Upper lobe of right lung (tissue), 1 donor: ENCODE measurements at places on chromosomes 16 and 17. TPM values are rescaled to one million over a fixed set of nuclear protein-coding genes. Genes with fewer than 3 reads are reported as not detected.

CDRT15L2 gene
- total RNA-seq, result not detected

STX1B gene
- total RNA-seq, result 0.58 TPM

SLC13A2 gene
- total RNA-seq, result 0.87 TPM

DNA sequence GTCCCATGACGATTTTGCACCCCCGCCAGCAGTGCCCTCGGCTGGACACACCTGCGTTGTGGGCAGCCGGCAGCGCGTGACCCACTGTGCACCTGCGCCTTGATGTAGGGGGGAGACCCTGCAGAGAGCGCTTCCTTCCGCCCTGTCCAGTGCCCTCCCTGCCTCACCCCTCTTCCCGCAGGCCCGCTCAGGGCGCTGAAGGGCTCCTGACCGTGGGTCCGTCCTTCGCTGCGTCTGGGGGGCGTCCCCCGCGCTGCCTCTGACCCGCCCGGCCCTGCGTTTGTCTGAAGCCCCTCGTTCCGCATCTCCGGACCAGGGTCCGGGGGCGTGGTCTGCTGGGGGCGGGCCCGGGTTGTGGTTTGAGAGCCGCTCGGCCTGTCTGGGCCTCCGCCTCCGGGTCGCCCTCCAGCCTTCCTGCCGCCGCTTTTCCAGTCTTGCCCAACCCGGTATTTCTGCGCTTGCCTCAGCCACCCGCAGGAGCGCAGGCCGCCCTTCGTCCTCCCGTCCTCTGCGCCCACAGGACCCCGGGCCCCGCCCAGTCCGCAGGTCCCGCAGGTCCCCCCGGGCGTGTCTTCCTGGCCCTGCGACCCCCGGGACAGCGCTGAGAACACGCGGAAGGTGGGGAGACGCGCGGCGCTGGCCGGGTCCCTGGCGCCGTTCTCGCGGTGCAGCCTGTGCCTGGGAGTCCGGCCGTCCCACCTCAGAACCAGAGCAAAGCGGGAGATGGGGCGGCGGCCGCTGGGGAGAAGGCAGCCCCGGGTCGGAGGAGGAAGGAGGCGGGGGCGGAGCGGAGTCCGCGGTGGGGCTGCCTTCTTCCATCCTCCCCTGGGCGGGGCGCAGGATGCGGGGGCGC, 4.0 kb upstream of the IL17C start:
- H3K36me3 ChIP-seq, result peaks cover 31% of the 10 kb centered on the region
- peaks cover 17% of the 10 kb centered on the region for H3K27me3 ChIP-seq
- peaks cover 15% of the 10 kb centered on the region for H3K4me1 ChIP-seq
- peak; percentile 89 for DNase-seq
- peak overlapping the region; percentile 70 for H3K27ac ChIP-seq
- peak overlapping the region; percentile 55 for H3K4me3 ChIP-seq

DNA sequence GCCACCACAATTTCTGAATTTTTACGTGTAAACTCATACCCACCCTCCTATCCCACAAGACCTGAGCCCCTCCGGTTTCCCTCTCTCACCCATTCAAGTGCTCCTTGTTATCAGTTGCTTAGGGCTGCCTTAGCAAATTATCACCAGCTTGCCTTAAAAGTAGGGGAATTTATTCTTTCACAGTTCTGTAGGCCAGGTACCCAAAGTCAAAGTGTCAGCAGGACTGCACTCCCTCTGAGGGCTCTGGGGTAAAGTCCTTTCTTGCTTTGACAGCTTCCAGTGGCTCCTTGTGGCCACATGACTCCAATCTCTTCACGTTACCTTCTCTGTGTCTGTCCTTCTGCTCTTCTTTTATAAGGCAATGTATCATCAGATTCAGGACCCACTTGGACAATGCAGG, 7.9 kb upstream of the TMEM220 start:
- H3K27me3 ChIP-seq, result no peaks in the 10 kb centered on the region
- no peak overlapping the region for H3K27ac ChIP-seq
- no peaks in the 10 kb centered on the region for H3K36me3 ChIP-seq
- no peak for DNase-seq
- no peak overlapping the region for H3K4me3 ChIP-seq

DNA sequence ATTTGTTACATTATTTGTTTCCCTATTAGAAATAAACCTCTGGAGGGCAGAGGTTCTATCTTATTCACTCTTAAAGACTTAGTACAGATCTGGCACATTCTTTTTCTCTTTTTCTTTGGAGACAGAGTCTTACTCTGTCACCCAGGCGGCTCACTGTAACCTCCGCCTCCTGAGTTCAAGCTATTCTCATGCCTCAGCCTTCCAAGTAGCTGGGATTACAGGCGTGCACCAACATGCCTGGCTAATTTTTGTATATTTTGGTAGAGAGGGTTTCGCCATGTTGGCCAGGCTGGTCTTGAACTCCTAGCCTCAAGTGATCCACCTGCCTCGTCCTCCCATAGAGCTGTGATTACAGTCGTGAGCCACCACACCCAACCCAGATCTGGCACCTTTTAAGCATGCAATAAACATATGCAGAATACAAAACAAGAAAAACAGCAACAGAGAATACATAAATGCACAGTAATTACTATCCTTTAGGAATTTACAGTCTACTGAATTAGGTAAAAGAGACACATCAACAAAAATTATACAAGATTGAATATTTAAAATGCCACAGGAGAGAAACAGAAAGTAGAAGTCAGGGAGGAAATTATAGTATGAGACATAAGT, 52.1 kb downstream of the GPATCH8 start:
- DNase-seq, result no peak
- H3K4me3 ChIP-seq, result no peak overlapping the region
- no peaks in the 10 kb centered on the region for H3K4me1 ChIP-seq
- H3K27ac ChIP-seq, result no peak overlapping the region

DNA sequence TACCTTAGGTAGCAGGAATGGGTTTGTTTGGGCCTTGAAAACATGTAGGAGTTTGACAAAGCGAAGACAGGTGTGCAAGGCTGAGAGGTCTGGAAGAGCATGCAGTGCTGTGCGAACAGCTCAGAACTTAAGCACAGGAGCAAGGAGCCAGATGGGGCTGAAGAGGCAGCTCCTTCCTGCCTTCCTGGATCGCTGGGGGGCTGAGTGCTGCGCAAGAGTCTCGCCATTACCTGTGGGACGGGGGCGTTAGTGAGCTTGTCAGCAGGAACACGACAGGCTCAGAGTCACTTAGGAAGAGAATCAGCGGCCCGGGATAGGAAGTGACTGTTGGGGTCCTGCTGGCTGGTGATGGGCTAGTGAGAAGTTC, 464 bp upstream of the MRM1 start:
- H3K27ac ChIP-seq, result peak overlapping the region; percentile 89
- peaks cover 13% of the 10 kb centered on the region for H3K4me1 ChIP-seq
- no peaks in the 10 kb centered on the region for H3K27me3 ChIP-seq
- H3K36me3 ChIP-seq, result no peaks in the 10 kb centered on the region
- no peak for DNase-seq
- H3K4me3 ChIP-seq, result peak overlapping the region; percentile 85

GRCh38 chr17:75249564-75249963, 11.8 kb downstream of the GGA3 start:
- H3K4me1 ChIP-seq, result peaks cover 13% of the 10 kb centered on the region
- H3K27me3 ChIP-seq, result no peaks in the 10 kb centered on the region
- no peak overlapping the region for H3K4me3 ChIP-seq
- peaks cover 21% of the 10 kb centered on the region for H3K36me3 ChIP-seq

- no peaks in the 10 kb centered on the region for H3K27me3 ChIP-seq
- no peaks in the 10 kb centered on the region for H3K36me3 ChIP-seq
- H3K4me1 ChIP-seq, result peaks cover 3% of the 10 kb centered on the region
- DNase-seq, result no peak
- no peak overlapping the region for H3K27ac ChIP-seq
Observed at GRCh38 chr16:23869052-23869451, 33.3 kb downstream of the PRKCB start.

- no peaks in the 10 kb centered on the region for H3K4me1 ChIP-seq
- no peak overlapping the region for H3K4me3 ChIP-seq
- no peak overlapping the region for H3K27ac ChIP-seq
- no peak for DNase-seq
- H3K36me3 ChIP-seq, result peaks cover 24% of the 10 kb centered on the region
Observed at GRCh38 chr17:550041-550398, 164.6 kb downstream of the VPS53 start.

DNA sequence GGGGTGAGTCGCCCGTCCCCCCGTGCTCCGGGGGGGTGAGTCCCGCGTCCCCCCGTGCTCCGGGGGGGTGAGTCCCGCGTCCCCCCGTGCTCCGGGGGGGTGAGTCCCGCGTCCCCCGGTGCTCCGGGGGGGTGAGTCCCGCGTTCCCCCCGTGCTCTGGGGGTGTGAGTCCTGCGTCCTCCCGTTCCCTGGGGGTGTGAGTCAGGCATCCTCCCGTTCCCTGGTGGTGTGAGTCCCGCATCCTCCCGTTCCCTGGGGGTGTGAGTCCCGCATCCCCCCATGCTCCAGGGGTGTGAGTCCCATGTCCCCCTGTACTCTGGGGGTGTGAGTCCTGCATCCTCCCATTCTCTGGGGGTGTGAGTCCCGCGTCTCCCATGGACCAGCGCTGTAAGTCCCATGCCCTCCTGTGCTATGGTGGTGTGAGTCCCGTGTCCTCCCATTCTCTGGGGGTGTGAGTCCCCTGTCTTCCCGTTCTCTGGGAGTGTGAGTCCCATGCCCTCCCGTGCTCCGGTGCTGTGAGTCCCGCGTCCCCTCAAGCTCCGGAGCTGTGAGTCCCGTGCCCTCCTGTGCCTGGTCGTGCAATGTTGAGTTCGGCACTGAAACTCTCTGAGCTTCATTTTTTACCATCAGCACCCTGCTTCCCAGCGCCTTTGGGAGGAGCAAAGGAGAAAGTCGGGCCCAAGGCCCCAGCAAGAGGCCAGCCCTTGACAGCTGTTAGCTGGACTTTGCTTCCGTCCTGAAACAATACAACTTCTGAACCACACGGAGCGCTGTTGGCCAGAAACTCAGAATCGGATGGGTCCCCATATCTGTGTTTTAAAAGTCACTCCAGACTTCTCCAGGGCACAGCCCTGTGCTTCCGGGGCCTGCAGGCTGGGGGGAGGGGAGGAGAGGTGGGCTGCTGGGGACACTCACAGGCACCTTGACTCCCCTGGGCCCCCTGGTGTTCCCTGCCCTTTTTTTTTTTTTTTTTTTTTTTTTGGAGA, 11.5 kb upstream of the ZC3H18 start:
- H3K4me1 ChIP-seq, result peaks cover 3% of the 10 kb centered on the region
- H3K27ac ChIP-seq, result no peak overlapping the region
- no peak for DNase-seq
- H3K27me3 ChIP-seq, result no peaks in the 10 kb centered on the region

GRCh38 chr17:50129728-50130558, at the start of gene SAMD14:
Gene SAMD14 (minus strand): TSS chr17:50130160. CDS start chr17:50124959, 5,201 bp downstream.
- peaks cover 5% of the 10 kb centered on the region for H3K27me3 ChIP-seq
- H3K4me3 ChIP-seq, result peak within 1 kb of the TSS; percentile 37

- no peak overlapping the region for H3K27ac ChIP-seq
- no peaks in the 10 kb centered on the region for H3K27me3 ChIP-seq
- DNase-seq, result no peak
- H3K4me3 ChIP-seq, result no peak overlapping the region
- H3K36me3 ChIP-seq, result peaks cover 37% of the 10 kb centered on the region
- H3K4me1 ChIP-seq, result peaks cover 10% of the 10 kb centered on the region
Observed at GRCh38 chr17:2034157-2034556, 4.2 kb downstream of the DPH1 start.

GRCh38 chr16:87416826-87417527, 24.8 kb downstream of the MAP1LC3B start:
- no peak for DNase-seq
- no peak overlapping the region for H3K27ac ChIP-seq
- no peaks in the 10 kb centered on the region for H3K4me1 ChIP-seq
- no peaks in the 10 kb centered on the region for H3K27me3 ChIP-seq

DNA sequence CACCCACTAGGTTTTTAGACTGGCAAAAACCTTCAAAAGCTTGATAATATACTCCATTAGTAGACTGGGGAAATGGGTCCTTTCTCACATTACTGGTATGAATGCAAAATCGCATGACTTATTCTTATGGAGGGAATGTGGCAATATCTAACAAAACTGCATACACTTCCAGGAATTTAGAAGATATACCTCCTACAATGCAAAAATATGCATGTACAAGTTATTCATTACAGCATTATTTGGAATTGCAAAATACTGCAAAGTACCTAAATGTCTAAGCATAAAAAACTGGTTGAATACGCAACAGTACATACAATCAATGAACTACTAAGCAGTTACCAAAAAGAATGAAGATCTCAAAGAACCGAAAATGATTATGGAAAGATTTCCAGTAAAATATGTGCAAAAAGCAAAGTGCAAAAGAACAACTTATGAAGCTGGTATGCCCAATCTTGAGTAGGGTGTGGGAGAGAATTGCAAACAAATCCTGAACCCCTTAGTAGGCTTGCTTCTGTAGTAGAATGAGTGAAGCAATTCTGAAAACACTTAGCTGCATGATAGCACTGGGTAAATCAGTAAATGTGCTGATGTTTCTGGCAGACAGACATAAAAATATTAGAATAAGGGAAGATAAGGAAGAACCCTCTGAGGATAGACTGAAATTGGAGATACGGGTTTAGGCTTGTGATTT, 180.1 kb downstream of the PARN start:
- no peaks in the 10 kb centered on the region for H3K27me3 ChIP-seq
- H3K4me1 ChIP-seq, result peaks cover 12% of the 10 kb centered on the region
- DNase-seq, result no peak
- H3K36me3 ChIP-seq, result peaks cover 15% of the 10 kb centered on the region
- no peak overlapping the region for H3K27ac ChIP-seq

- DNase-seq, result no peak
- no peaks in the 10 kb centered on the region for H3K36me3 ChIP-seq
- no peak overlapping the region for H3K27ac ChIP-seq
- no peak overlapping the region for H3K4me3 ChIP-seq
Observed at GRCh38 chr16:84739349-84740124, 39.7 kb downstream of the USP10 start.

DNA sequence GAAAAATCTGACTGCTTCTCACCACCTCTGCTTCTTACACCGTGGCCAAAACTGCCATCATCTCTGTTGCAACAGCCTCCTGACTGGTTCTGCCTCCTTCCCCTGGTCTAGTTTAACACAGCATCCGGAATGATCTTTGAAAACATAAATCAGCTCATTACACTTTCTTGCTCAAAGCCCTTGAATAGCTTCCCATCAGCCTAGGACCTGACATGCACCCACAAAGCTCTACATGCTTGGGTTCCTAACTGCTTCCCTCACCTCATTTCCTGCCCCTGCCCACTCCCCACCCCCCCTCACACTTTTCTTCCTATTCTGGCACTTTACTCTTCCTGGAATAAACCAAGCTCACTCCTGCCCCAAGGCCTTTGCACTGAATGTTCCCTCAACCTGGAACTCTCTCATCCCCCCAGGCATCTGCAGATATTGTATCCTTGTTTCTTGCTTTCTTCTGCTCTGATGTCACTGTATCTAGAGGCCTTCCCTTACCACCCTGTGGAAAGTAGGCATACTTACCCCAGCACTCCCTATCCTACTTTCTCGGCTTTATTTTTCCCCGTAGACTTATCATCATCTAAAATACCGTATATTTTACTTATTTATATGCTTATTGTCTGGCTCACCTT, 112.4 kb downstream of the FTO start:
- peaks cover 19% of the 10 kb centered on the region for H3K36me3 ChIP-seq
- H3K27ac ChIP-seq, result no peak overlapping the region
- no peak overlapping the region for H3K4me3 ChIP-seq
- no peaks in the 10 kb centered on the region for H3K4me1 ChIP-seq
- no peaks in the 10 kb centered on the region for H3K27me3 ChIP-seq
- DNase-seq, result no peak

GRCh38 chr16:66515596-66516508, 34.1 kb downstream of the TK2 start:
- no peak overlapping the region for H3K4me3 ChIP-seq
- DNase-seq, result no peak
- H3K36me3 ChIP-seq, result no peaks in the 10 kb centered on the region
- peak overlapping the region; percentile 97 for H3K27ac ChIP-seq
- H3K27me3 ChIP-seq, result no peaks in the 10 kb centered on the region

GRCh38 chr17:51486091-51486490, 225.7 kb downstream of the UTP18 start:
- no peaks in the 10 kb centered on the region for H3K4me1 ChIP-seq
- H3K4me3 ChIP-seq, result no peak overlapping the region
- H3K36me3 ChIP-seq, result no peaks in the 10 kb centered on the region
- H3K27me3 ChIP-seq, result no peaks in the 10 kb centered on the region
